ENCODE measurements at places on chromosomes 11 and 22.
A peak's percentile ranks its signal among the peaks of the same experiment; 100 is the strongest.

GRCh38 chr11:73313652-73314051 lies 5.6 kb downstream of the ARHGEF17 start:
- DNase-seq, result no peak

DNA sequence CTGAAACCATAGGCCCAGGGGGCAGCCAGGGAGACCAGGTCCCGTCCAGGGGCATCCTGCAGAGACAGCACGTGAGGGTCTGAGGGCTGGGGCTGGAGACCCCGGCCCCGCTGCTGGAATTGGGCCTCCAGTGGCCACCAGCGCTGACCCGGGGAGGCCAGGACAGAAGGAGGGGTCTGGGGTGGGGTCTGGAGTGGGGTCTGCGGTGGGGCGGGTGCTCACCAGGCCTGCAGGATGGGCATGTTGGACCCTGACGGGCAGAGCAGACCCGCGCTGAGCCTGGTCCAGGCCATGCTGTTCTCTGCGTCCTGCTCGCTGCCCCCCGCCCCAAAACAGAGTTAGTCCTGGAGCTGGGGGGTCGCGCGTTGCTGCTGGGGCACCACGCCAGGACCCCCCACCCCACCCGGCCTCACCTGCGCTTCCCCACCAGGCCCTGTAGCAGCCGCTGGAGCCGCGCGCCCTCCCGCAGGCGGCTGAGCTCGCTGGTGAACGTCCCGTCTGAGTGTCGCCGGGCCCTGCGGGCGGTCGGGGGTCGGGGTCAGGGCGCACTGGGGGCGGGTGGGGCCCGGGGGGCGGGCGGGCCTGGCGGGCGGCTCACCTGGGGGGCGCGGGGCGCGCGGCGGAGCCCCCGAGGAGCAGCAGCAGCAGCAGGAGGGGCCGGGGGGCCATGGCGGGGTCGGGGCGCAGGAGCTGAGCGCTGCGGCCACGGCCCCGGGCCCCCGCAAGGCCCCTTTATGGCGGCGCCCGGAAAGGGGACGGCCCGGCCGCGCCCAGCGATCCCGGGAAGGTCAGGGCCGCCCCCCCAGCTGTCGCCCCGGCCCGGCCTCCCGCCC lies at the start of gene SCT:
SCT (minus strand) TSS at position 707 of the 833 bp plus-strand sequence; CDS start at position 669, 38 bp downstream.
- no peak for DNase-seq

DNA sequence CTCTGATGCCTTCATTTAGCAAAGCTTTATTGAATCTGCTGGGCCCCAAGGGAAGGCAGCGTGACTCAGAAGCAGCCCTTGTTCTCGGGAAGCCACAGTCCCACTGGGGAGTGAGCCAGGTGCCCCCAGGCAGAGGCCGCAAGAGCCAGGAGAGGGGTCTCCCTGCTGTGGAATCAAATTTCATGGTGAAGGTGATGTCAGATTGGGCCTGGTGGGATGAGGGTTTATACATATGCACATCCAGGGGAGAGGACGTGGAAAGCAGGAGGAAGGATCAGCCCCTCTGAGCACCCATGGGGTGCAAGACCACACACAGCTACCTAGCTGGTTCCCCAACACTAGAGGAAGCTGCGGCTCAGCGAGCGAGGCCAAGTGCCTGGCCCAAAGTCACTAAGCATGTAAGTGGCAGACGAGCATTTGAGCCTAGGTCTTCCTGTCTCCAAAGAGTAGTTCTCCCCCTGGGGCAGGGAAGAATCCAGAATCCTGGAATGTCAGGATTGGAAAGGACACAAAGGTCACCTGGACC lies 2.0 kb downstream of the SYNGR1 start:
- DNase-seq, result no peak

- no peak for DNase-seq
Observed at GRCh38 chr22:35894937-35895708, 133.5 kb downstream of the RBFOX2 start.

DNA sequence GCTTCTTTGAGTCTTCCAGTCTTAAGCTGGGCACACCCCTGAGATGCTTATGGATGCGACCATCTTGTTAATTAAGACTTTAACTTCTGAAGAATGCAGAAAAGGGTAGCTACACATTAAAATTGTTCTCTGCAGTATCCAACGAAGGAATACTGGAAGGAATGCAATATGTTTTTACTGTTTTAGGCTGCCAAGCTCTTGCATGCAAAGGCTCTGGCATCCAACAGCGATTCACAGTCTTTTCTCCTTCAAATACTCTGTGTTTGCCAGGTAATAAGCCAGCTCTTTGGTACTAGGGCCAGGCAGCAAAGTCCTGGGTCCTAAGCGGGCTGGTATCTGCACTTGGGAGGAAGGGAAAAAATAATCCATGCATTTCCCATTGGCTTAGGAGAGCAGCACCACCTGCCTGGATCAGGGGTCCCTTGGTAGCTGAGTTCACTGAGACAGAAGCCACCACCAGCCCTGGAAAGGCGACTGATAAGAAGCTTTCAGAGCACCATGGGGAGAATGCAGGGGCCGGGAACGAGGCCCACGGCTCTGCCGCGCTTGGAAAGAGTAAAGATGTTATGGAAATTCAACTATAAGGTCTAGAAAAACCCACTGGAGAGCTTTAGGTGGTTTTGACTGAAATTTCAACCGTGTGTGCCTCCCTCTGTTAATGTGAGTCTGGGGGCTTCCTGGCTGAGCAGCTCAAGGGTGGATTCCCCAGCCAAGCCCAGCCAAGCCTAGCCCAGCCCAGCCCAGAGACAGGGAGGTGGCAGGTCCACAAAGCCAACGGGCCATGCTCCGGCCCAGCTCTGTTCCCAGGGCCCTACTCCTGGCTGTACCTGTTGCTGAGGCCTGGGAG lies 67.0 kb upstream of the CCND1 start:
- DNase-seq, result no peak

DNA sequence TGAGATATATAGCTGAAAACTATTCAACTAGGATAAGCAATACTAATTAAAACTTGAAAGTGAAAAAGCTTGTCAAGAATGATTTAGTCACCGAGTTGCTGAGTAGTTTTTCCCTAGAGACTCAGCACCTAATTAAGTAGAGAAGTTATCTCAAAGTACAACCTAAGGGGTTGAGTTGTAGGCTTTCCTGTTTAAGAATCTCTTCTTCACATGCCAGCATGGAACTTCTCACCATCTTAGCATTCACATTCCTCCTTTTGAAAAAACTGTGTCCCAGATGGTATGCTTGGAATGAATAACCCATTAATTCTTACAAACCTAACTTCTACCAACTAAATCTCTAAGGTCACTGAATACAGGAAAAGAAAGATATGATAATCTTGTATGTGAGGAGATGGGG lies 303.3 kb upstream of the ZC3H12C start:
- no peak for DNase-seq

- DNase-seq, result no peak
Observed at GRCh38 chr11:6357222-6357621, 33.1 kb upstream of the SMPD1 start.

DNA sequence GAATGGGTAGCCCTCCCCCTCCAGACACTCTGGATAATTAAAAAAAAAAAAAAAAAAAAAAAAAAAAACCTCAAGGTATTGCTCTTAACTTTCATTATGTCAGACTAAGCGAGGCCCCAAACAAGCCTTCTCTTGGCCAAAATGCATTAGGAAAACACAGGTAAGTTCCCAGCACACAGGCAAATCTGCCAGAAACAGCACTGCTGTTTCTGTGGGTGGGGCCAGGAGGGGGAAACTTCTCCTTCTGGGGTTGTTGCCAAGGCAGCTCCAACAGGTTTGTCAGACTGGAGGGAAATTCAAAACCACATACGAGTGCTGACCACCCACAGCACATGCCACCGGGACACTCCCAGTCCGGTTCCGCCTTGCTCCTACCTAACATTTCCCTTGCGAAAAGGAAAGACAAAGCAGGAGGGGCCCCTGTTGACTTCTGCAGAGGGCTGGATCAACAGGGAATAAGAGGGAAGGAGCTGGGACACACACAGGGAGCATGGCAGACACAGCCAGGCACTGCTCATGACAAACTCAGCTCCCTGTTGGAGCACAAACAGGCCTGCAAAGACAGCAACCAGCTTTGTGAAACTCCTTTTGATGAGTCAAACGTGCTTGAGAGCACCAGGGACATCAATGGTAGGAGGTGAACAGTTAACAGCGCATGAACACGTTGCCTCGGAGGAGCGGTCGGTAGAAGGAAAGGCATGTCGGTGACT lies 55.0 kb downstream of the MYH9 start:
- DNase-seq, result no peak

GRCh38 chr11:130052567-130052966 lies 17.1 kb upstream of the APLP2 start:
- no peak for DNase-seq

DNA sequence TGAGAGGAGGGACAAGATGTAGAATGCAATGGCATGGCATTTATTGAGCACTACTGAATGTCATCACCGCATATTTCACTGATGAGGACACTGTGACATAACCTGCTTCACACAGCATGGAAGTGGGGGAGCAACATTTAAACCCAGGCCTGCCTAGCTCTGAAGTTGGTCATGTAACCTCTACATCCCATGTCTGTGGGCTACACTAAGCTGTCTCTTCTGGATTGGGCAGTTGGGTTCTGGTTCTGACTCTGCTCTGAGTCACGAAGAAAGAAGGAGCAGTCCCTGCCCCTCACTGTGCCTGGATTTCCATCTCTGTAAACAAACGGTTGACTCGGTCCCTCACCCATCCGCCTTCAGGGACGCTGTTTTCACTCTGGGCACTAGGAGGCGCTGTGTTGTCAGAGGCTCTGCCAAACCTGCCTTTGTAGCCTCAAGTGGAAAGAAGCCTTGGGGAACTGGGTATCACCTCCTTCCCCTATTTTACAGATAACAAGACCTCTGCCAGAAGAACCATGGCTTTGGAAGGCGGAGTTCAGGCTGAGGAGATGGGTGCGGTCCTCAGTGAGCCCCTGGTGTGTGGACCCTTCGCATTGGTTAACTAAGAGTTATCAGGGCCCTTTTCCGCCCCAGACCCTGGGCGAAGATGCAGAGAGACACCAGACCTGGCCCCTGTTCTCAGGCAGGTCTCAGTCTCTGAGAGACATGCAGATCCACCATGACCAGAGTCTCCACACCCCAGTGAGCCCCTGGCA lies 12.7 kb upstream of the ARHGEF17 start:
- DNase-seq, result no peak

DNA sequence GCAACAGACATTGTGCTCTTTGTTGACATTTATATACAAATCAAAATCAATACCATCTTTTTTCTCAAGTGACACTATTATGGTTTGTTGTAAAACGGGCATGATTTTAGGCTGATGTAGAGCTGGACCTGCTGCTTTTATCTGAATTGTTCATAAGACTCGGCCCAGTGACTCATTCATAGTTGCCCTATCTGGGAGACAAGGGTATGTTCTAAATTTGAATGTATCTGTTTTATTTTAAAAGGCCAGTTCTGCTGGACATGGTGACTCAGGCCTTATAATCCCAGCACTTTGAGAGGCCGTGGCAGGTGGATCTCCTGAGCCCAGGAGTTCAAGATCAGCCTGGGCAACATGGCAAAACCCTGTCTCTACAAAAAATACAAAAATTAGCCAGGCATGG lies 39.3 kb downstream of the CEP295 start:
- no peak for DNase-seq

- peak; percentile 30 for DNase-seq
Observed at GRCh38 chr11:63478896-63479295, 12.1 kb downstream of the PLAAT5 start.

GRCh38 chr11:118353084-118353710 lies 6.2 kb upstream of the UBE4A start:
- DNase-seq, result no peak

- DNase-seq, result no peak
Observed at GRCh38 chr11:12092714-12093113, 17.7 kb upstream of the MICAL2 start.
